Mesothelial cell of epicardium (in vitro differentiated cells): ENCODE measurements at places on chromosomes 12 and 14.
A peak's percentile ranks its signal among the peaks of the same experiment; 100 is the strongest.

- peaks cover 37% of the 10 kb centered on the region for H3K4me1 ChIP-seq
- H3K4me3 ChIP-seq, result no peak overlapping the region
- no peaks in the 10 kb centered on the region for H3K36me3 ChIP-seq
- H3K27me3 ChIP-seq, result peaks cover 60% of the 10 kb centered on the region
- DNase-seq, result no peak
- H3K27ac ChIP-seq, result no peak overlapping the region
Observed at GRCh38 chr14:22493753-22494152, 95.3 kb downstream of the DAD1 start.

- no peak overlapping the region for H3K4me3 ChIP-seq
- peaks cover 3% of the 10 kb centered on the region for H3K4me1 ChIP-seq
- no peak for DNase-seq
Observed at GRCh38 chr12:131010396-131011131, 56.9 kb downstream of the ADGRD1 start.

- no peaks in the 10 kb centered on the region for H3K4me1 ChIP-seq
- H3K27me3 ChIP-seq, result no peaks in the 10 kb centered on the region
Observed at GRCh38 chr14:23877111-23877510, 76.5 kb upstream of the DHRS4 start.

GRCh38 chr12:82473111-82473754 is 114.9 kb downstream of the METTL25 start:
- no peaks in the 10 kb centered on the region for H3K4me1 ChIP-seq
- no peak overlapping the region for H3K27ac ChIP-seq
- no peaks in the 10 kb centered on the region for H3K27me3 ChIP-seq

GRCh38 chr12:108622421-108622820 is 11.3 kb downstream of the SELPLG start:
- H3K36me3 ChIP-seq, result no peaks in the 10 kb centered on the region
- H3K4me3 ChIP-seq, result no peak overlapping the region
- peak overlapping the region; percentile 76 for H3K27ac ChIP-seq
- DNase-seq, result no peak
- H3K4me1 ChIP-seq, result peaks cover 26% of the 10 kb centered on the region
- no peaks in the 10 kb centered on the region for H3K27me3 ChIP-seq

GRCh38 chr12:95740751-95741150 is 49.8 kb downstream of the NTN4 start:
- no peak overlapping the region for H3K27ac ChIP-seq
- peaks cover 15% of the 10 kb centered on the region for H3K27me3 ChIP-seq
- DNase-seq, result no peak
- H3K4me3 ChIP-seq, result no peak overlapping the region
- H3K4me1 ChIP-seq, result no peaks in the 10 kb centered on the region

DNA sequence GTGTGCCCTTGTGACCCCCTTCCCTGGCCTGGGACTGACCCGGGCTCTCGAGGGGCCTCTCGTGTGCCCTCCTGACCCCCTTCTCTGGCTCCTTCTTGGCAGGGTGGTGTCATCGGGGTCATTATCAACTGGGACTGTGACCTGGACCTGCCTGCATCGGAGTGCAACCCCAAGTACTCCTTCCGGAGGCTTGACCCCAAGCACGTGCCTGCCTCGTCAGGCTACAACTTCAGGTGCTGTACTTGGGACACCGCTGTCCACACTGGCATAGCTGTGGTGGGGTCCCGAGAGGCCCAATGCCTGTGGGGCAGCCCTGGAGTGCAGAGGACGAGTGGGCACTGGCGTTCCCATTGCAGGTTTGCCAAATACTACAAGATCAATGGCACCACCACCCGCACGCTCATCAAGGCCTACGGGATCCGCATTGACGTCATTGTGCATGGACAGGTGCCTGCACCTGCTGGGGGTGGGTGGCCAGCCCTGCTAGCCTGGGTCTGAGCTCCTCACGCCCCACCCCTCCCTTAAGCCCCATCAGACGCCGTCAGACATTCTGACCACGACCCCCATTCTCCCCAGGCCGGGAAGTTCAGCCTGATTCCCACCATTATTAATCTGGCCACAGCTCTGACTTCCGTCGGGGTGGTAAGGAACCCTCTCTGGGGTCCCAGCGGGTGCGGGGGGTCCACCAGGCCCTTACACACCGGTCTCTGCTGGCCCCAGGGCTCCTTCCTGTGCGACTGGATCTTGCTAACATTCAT is 2.5 kb downstream of the P2RX2 start:
- DNase-seq, result no peak
- H3K36me3 ChIP-seq, result peaks cover 9% of the 10 kb centered on the region
- no peak overlapping the region for H3K27ac ChIP-seq
- no peak overlapping the region for H3K4me3 ChIP-seq
